ENCODE measurements at places on chromosomes 7 and 10.

DNA sequence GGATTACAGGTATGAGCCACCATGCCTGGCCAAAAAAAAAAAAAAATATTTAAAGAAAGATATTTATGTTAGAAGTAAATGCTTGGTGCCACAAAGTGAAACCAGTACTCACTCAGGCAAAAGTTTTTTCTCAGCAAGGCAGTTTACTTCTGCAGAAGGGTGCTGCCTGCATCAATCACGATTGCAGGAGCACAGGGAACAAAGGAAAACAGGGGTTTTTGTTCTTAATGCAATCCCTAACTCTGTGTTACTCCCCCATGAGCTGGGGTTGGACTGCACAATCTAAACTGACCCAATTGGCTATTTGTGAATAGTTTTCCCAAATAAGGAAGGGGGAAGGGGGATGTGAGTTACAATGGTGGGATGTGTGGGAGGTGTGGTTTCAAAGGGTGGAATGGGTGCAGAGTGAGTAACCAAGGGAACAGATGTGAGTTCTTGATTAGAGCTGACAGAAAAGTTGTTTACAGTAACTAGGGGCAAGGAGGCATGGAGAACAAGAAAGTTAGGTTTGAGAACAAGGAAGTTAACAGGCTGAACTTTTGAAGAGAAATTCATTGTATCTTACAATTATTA is 255.4 kb downstream of the TYW1 start:
- H3K27me3 ChIP-seq = no peaks in the 10 kb centered on the region
- H3K4me1 ChIP-seq = no peaks in the 10 kb centered on the region
- no peak overlapping the region for H3K4me3 ChIP-seq

GRCh38 chr7:82317257-82317721 is 126.3 kb downstream of the CACNA2D1 start:
- H3K27me3 ChIP-seq = no peaks in the 10 kb centered on the region
- H3K4me3 ChIP-seq = no peak overlapping the region
- no peaks in the 10 kb centered on the region for H3K4me1 ChIP-seq
- H3K36me3 ChIP-seq = no peaks in the 10 kb centered on the region
- H3K27ac ChIP-seq = no peak overlapping the region
- DNase-seq = no peak

DNA sequence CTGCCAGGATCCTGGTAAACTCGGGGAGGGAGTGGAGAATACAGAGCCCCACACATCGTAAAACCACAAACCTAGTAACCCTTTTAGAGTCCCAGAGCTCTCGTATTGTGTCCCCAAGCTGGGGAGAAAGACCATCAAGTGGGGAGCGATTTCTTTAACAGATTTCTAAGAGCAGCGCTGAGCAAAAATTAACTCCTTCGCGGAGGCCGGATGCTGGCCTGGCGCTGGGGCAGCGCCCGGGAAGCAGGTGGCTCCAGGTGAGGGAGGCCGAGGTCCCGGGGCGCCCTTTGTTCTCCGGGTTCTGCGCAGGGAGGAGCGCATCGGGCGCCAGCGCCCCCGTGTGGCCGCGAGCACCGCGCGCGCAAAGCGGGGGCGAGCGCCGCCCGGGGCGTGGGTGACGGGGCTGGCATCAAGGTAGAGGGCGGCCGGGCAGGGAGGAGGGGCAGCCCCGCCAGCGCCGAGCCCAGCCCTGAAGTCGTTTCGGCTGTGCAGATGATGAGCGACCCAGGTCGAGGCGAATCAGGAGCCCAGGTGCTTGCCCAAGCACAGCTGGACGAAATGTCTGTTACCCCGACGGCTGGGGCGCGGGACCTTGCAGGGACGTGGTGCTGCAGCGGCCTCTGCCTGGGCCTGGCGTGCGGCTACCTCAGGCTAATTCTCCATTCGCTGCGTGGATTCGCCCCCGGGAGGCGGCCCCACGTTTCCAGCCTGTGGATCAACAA is 10.4 kb upstream of the FGFR2 start:
- H3K36me3 ChIP-seq = no peaks in the 10 kb centered on the region
- H3K27ac ChIP-seq = no peak overlapping the region

DNA sequence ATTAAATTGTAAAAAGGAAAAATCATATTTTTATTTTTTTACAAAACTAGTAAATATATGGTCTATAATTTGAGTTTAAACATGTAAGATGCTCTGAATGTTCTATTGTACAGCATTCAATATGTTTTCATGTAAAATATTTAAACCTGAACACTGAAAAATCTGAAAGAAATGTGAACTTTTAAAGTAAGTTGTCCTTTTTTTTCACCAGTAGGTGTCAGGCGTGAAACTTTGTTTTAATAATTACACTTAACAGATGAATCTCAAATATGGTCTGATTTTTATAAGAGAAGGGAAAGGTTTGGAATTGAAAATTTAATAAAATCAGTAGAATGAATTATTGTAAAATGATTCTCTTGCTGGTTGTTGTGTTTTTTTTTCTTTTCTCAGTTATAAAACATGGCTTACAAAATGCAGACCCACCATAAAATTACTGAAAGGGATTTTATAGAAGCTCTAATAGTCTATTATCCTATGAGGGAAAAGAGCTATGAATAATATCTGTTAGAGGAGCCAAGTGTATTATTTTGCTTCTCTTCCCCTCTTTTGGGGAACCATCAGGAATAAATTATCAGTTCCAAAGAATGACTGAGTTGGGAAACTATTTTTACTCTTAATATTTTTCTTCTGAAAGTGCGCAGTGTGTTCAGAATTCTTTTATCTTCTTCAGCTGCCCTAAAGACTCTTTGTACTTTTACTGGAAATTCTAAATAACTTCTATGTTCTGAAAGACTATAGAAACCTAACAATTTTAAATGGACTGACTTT is 217.7 kb upstream of the FZD1 start:
- H3K36me3 ChIP-seq = no peaks in the 10 kb centered on the region
- H3K27ac ChIP-seq = no peak overlapping the region
- no peak overlapping the region for H3K4me3 ChIP-seq
- H3K27me3 ChIP-seq = no peaks in the 10 kb centered on the region
- no peak for DNase-seq

- H3K36me3 ChIP-seq = no peaks in the 10 kb centered on the region
- H3K27me3 ChIP-seq = peaks cover 15% of the 10 kb centered on the region
- H3K4me1 ChIP-seq = peaks cover 11% of the 10 kb centered on the region
- peak; percentile 7 for DNase-seq
- H3K4me3 ChIP-seq = peak within 1 kb of the TSS; percentile 43
These were observed at the start of gene ADAM12 for GRCh38 chr10:126387931-126388911. ADAM12 (minus strand) TSS chr10:126388477; CDS start chr10:126388145, 332 bp downstream.

DNA sequence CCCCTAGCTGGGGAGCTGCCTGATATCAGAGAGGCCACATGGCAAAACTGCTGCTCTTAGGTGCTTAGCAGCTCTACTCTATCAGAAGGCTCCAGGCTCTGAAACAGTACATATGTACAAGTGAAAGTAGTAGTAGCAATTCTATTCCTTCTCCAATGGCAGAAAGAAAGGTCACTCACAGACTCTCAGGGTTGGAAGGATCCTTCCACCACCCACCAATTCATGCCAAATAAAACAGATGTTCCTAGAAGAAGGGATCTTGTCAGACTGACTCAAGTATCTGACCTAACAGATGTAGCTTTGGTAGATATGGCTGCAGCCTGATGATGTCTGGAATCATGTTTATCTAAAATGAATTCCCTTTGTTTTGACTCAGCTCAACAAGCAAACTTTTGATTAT is 8.0 kb upstream of the ALDH18A1 start:
- H3K4me1 ChIP-seq = no peaks in the 10 kb centered on the region
- no peak for DNase-seq
- H3K36me3 ChIP-seq = peaks cover 16% of the 10 kb centered on the region
- no peak overlapping the region for H3K27ac ChIP-seq
- no peak overlapping the region for H3K4me3 ChIP-seq
- H3K27me3 ChIP-seq = no peaks in the 10 kb centered on the region

DNA sequence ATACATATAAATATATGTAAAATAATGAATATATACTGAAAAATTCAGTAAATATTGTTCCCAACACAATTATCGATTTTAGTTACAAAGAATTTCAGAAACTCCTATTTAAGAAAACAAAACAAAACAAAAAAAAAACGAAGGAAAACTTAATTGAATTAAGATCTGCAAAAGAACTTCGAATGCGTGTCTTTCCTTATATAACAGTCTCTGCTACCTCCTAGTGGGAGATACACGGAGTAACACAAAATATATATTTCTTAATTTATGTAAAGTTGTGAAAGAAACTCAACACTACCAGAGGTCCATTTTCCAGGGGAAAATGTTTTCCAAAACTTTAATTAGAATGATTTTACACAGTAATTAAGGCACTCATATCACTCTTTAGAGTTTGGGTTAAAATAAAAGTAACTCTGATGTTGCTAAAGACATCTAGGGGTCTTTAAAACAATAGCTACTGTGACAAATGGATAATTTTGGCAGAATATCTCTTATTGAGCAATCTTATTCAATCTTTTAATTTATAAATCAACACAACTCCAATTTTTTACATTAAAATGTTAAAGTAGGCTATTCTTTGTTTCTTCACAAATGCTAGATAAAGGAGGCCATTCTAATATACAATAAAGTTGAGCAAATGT is 41.6 kb downstream of the NEBL start:
- no peaks in the 10 kb centered on the region for H3K36me3 ChIP-seq
- H3K27ac ChIP-seq = no peak overlapping the region
- no peaks in the 10 kb centered on the region for H3K4me1 ChIP-seq
- H3K27me3 ChIP-seq = no peaks in the 10 kb centered on the region
- DNase-seq = no peak

DNA sequence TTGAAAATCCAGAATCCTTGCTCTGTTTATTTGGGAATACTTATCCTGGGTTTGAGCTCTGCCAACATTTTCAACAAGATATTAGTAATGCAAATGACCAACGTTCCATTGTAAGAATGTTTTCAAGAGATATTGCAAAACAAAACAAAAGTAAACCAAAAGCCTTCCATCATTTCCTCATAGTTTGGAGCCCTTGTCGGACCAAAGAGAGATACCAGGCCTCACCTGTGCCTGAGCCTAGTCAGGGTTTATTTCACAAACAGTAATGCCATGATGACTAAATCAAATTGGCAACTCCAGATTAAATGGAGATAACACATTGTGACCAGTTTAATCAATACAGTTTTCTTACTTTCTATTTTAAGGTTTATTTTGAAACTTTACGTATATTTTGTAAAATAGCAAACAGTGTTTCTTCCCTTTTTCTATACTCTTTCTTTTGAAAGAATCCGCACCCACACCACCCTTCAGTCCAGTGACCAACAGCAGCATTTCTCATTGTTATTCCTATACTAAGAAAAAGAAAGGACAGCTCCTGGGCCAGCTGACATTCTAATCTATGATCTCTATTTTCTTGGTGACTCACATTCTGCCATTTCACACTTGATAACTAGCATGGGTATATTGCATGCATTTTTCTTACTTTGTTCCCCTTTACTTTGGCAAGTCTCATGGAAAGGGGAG is 168.5 kb upstream of the MEOX2 start:
- no peaks in the 10 kb centered on the region for H3K36me3 ChIP-seq
- H3K4me1 ChIP-seq = no peaks in the 10 kb centered on the region
- no peak overlapping the region for H3K27ac ChIP-seq
- H3K27me3 ChIP-seq = no peaks in the 10 kb centered on the region
- H3K4me3 ChIP-seq = no peak overlapping the region

DNA sequence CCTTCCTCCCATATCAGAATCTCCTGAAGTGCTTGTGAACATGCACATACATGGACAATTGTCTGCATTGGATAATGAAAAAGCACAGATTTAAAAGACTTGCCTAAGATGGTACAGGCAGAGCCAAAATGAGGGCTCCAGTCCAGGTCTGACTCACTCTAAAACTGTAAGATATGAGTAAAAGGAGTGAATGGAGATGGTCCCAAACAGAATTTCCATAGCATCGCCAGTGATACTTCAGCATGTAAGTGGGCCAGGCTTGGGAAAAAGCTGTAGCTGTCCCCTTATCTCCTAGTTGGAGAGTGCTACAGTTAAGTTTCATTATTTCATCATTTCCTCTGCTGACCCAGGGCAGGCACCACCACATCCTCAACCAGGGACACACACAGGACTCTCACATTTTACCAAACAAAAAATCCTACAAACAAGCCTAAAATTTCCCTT is 26.4 kb upstream of the IL6 start:
- H3K36me3 ChIP-seq = no peaks in the 10 kb centered on the region
- H3K27ac ChIP-seq = no peak overlapping the region
- H3K4me1 ChIP-seq = peaks cover 20% of the 10 kb centered on the region
- no peaks in the 10 kb centered on the region for H3K27me3 ChIP-seq
- no peak overlapping the region for H3K4me3 ChIP-seq

DNA sequence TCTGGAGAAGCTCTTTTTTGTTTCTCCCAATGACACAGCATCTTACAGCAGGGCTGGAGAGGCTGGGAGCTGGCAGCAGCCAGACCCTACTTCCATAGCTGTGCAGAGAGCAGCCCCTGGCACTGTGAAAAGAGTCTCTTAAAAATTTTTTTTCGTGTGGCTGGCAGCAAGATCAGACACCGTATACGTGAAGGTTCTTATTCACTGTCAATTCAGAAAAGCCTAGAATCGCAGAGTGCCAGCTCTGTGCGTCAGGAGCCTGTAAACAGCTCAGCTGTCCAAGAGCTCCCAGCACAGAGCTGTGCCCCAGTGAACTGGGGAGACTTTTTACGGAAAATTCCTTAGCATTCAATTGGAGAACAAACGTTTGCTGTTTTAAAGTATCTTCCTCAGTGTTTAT is 6.5 kb downstream of the BAG3 start:
- H3K4me3 ChIP-seq = no peak overlapping the region
- no peaks in the 10 kb centered on the region for H3K27me3 ChIP-seq
- H3K27ac ChIP-seq = no peak overlapping the region
- no peak for DNase-seq

DNA sequence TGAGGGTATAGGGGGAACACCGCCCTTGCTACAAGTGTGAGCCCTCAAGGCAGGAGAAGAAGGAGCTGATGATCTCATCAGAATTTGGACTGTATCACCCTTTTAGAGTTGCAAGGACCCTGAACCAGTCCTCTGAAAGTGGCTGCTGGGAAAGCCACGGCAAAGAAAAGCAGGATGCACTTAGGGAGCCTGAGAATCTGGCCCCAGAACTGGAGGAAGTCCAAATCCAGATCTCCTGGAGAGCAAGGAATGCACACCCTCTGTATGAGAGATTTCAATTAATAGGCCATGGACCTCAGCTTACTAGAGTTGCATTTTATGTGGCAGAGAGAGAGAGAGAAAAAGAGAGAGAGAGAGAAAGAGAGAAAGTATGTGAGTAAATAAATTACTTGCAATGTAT is 662.9 kb downstream of the CCSER2 start:
- H3K4me1 ChIP-seq = no peaks in the 10 kb centered on the region
- H3K36me3 ChIP-seq = no peaks in the 10 kb centered on the region
- no peaks in the 10 kb centered on the region for H3K27me3 ChIP-seq
- no peak for DNase-seq
- no peak overlapping the region for H3K4me3 ChIP-seq

- DNase-seq = no peak
- no peak overlapping the region for H3K27ac ChIP-seq
- no peaks in the 10 kb centered on the region for H3K4me1 ChIP-seq
- H3K27me3 ChIP-seq = no peaks in the 10 kb centered on the region
- no peaks in the 10 kb centered on the region for H3K36me3 ChIP-seq
These were observed 145.9 kb downstream of the CTNNA3 start for GRCh38 chr10:67550046-67550445.

- no peaks in the 10 kb centered on the region for H3K4me1 ChIP-seq
- H3K36me3 ChIP-seq = no peaks in the 10 kb centered on the region
- no peak overlapping the region for H3K4me3 ChIP-seq
- no peak overlapping the region for H3K27ac ChIP-seq
- no peak for DNase-seq
- H3K27me3 ChIP-seq = no peaks in the 10 kb centered on the region
These were observed 219.2 kb downstream of the CAMK1D start for GRCh38 chr10:12568391-12569009.

GRCh38 chr10:130371156-130371555 is 235.0 kb downstream of the GLRX3 start:
- no peaks in the 10 kb centered on the region for H3K36me3 ChIP-seq
- H3K4me1 ChIP-seq = no peaks in the 10 kb centered on the region
- DNase-seq = no peak
- no peak overlapping the region for H3K27ac ChIP-seq
- H3K27me3 ChIP-seq = peaks cover 2% of the 10 kb centered on the region

All from CD4-positive, alpha-beta T cell (primary cell).